OCI-M1 (cell line): ENCODE measurements at places on chromosomes 16 and 17.
A peak's percentile ranks its signal among the peaks of the same experiment; 100 is the strongest.

DNA sequence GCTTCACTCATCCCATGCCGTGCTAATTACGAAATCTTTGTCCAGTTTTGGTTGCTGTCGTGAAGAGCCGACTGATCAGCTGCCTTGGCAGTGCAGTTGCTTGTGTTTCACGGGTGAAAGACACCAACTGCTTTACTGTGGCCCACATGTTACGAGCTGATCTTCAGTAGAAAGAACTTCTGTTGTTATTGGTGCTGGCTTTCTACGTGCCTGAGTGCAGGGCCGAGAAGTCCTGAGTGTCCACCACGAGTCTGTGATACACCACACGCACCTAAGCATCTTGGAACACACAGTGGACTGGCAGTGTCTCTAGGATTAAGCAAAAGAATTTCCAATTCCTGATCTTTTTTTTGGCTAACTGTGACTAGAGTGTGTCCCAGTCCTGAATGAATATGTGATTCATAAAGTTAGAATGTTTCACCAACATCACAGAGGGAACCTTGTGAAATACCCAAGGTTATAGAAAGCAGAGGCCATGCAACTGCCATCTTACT is 70.4 kb upstream of the CLEC18A start:
- no peak for DNase-seq

DNA sequence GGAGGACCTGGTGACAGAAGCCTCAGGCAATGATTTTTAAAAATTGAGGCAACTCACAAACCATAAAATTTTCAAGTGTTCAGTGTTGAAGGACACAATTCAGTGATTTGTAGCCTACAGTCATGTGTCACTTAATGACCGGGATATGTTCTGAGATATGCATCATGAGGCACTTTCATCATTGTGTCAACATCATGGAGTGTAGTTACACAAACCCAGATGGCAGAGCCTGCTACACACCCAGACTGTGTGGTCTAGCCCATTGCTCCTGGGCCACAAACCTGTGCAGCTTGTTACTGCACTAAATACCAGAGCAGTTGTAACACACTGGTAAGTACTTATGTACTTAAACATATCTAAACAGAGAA is 1.6 kb downstream of the PRSS41 start:
- DNase-seq = no peak

GRCh38 chr17:44222112-44222869 is 2.8 kb upstream of the UBTF start:
- DNase-seq = peak; percentile 80

GRCh38 chr17:66451188-66452149 is 149.1 kb downstream of the PRKCA start:
- no peak for DNase-seq

DNA sequence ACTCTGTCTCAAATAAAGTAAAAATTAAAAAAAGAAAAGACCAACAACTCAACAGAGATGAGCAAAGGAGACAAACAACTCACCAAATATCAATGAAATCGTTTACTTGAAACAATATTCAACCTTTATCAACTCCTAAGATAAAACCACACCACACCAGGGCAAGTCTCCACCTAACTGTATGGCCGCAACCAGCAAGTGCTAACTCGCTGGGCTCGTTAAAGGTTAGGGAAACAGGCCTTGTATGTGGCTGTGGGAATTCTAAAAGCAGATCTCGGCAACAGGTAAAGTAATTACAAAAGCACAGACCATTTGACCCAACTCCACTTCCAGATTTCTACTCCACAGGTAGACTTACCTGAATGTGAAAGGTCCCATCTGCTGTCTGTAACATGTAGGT is 9.3 kb downstream of the ZCCHC14 start:
- DNase-seq = no peak

GRCh38 chr16:89921702-89922476 is 1.3 kb upstream of the TUBB3 start:
- peak; percentile 86 for DNase-seq

DNA sequence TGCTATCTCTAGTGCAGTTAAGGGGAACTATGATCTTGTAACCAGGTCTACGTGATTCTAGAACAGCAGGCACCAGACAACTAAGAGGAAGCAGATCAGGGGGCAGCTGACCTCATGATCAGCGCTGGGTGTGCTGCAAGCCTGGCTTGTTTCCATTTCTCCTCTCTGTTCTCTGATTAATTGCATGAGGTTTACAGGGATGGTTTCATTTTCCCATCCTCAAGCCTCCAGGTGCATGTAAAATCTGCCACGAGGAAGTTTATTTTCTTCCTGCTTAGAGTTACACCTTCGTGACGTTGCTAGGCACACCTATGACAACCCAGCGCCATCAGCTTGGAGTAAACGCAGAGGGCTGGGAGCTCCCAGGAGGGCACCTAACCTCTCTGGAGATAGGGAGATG is 4.3 kb upstream of the NUPR1 start:
- peak; percentile 64 for DNase-seq

DNA sequence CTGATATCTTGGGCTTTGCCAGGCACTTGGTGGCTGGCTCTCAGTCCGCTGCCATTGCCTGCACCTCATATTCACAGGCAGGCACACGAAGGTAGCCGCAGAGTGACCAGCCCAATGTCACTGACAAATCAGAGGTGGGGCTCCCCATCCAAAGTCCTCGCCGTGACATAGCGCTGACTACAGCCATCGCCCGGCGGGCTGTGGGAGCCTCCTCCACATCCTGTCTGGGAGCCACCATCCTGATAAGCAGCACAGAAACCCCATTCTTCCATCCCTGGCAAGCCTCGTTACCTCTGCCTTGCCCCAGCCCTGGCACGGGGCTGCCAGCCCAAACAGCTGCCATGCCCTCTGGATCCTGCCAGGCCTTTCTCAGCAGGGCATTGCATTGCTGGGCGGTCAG is 437.8 kb downstream of the SLC39A11 start:
- DNase-seq = no peak

DNA sequence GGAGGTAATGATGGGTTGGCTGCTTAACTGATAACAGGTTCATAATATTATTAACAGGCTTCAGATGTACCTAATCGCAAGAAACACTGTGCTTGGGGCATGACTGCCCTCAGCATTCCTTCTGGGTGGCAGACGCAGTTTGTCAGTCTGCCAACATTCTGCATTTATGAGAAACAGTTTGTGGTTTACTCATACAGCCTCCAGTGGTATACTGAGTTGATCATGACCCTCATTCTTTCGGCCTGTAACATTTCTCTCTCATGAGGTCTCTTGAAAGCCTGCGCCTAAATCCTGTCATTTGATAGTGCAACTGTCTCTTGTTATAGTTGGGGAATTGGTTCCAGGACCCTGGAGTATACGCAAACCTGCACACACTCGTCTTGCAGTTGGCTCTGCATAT is 4.9 kb upstream of the RUSF1 start:
- DNase-seq = no peak

DNA sequence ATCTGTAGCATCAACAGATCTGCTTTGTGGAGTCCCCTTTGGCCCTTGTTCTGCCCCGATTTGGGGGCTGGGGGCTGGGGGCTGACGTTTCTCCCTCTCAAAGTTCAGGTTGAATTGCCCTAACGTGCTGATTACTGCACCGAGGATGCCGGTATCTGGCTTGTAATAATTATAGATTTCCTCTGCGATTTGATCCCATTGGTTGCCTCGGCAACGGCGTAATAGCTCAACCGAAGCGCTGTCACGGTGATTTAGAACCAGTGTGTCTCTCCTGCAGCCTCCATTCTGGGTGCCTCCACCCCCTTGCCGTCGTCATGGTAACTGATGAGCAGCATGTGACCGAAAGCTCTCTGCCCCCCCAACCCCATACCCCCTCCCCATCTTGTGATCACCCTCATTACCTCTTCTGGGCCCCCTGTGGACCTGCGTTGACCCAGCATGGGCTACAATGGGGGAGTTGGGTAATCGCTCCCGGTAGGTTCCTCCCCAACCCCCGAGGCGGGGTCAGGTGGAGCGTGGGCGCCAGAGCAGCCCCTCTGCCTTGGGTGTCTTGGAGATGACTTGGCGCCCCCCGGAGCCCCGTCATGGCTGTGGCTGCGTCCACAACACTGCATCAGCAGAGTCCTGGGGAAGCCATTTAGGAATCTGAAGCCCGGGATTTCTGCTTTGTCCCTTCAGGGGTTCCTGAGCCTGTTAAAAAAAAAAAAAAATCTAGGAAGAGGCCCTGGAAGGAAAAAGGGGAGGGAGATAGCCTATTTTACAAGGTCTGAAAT is 38.4 kb downstream of the ABAT start:
- no peak for DNase-seq

GRCh38 chr17:45060382-45060796 is 728 bp upstream of the NMT1 start:
- DNase-seq = no peak

DNA sequence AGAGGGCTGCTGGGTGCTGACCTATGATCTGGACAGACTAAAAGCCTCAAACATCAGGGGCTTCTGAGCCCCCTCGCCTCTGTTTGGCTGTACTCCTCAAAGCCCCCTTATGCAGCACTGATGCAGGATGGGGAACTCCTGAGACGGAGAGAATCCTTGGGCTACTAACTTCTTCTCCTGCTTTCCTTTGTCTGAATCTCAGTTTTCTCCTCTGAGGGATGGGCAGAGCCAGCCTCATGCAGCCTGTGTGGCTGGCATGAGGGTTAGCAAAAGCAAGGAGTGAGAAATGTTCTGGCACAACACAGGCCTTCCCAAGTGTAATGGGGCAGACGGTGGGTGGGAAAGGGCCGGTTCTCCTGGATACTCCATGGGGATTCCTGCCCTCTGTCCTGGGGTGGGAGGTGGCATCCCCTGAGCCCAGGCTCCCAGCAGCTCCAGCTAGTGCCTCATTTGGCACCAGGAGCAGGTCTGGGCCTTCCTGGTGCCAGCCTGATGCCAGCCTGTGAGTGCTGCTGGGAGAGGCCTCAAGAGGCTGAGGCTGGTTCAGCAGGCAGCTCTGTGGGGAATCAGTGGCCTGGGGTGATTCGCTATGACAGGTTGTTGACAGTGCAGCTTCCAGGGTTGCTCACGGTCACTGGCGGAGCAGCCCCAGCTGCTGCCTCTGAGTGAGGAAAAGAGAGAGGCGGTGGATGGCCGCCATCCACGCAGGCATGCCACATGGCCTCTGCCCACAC is 4.0 kb upstream of the BRD7 start:
- no peak for DNase-seq

- DNase-seq = peak; percentile 71
These were observed 22.3 kb downstream of the ARHGAP27 start for GRCh38 chr17:45410144-45411091.

DNA sequence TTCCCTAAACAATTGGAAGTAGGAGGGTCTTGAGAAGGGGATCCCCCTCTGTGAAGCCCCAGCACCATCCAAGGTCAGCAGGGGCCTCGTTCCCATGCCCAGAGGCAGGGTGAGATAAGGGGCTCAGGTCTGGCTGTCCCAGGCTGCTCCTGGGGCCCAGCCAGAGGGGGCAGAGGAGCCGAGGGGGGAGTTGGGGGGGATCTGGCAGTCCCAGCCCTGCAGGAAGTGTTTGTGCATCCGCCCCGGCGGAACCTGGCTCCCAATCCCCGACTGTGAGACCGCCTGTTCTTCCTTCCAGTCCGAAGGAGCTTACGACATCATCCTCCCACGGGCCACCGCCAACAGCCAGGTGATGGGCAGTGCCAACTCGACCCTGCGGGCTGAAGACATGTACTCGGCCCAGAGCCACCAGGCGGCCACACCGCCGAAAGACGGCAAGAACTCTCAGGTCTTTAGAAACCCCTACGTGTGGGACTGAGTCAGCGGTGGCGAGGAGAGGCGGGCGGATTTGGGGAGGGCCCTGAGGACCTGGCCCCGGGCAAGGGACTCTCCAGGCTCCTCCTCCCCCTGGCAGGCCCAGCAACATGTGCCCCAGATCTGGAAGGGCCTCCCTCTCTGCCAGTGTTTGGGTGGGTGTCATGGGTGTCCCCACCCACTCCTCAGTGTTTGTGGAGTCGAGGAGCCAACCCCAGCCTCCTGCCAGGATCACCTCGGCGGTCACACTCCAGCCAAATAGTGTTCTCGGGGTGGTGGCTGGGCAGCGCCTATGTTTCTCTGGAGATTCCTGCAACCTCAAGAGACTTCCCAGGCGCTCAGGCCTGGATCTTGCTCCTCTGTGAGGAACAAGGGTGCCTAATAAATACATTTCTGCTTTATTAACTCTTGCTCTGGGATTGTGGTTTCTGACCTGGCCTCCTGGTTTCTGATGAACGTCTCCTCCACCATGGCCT is 14.9 kb downstream of the GPRC5C start:
- no peak for DNase-seq

DNA sequence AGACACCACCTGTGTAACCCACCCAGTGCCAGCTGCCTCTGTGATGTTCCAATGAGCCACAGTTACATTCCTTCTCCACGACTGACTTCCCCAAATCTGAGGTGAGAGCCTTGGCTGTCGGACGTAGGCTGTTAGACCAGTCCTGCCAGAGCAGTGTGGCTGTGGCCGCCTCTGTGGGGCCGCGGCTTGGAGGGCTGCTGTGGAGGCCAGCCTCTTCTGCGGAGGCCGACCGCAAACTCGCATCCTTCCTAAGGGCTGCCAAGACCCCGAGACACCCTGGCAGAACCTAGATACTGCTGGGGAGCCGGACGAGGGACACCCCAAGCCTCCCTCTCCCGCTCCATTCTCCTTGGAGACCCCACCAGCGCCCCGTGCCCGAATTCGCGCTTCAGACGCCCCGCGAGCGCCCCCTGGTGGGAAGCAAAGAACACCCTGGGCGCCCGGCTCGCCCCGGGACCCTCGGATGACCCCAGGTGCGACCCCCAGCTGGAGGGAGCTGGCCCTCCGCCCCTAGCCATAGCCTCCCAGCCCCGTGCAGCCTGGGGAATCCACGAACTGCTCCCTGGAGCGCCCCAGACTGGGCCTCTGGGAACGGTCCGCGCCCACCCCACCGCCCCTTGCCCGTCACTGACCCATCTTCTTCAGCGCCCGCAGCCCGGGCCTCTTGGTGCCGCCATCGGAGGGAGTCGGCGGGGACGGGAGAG is 547 bp downstream of the PLCD3 start:
- peak; percentile 73 for DNase-seq

GRCh38 chr17:4142107-4142900 is 526 bp downstream of the ZZEF1 start:
- DNase-seq = peak; percentile 51

DNA sequence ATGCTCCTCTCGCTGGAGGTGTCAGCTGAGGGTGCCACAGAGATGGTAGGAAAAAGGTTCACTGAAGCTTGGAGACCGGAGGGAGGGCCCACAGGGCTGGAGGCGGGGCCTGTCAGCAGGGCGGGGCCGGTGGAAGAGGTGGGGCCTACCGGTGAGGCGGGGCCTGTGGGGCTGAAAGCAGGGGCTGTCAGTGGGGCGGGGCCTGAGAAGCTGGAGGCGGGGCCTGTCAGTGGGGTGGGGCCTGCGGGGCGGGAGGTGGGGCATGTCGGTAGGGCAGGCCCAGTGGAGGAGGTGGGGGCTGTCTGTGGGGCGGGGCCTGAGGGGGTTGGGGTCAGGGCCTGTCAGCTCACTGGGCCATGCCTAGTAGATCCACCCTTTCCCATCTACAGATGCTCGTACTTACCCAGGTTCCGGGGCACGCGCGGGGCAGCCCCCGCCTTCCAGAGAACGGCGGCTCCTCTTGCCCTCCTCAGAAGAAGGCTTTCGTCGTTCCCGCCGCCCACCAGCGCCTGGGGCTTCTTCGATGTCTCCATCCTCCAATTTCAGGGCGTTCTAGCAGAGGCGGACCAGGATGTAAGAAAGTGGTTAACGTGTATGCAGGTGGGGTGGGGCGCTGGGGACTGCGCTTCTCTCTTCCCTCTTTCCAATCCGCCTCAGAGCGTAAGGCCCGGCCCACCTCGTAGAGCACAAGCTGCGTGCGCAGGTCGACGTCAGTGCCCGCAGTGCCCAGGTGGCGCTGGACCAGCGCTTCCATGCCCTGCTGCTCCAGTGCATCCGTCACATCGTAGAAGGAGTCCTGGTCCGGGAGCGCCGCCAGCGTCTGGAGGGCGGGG is 9.8 kb downstream of the TMEM208 start:
- peak; percentile 92 for DNase-seq

- DNase-seq = no peak
These were observed 2.5 kb downstream of the DNAI2 start for GRCh38 chr17:74276541-74277009.
